ENCODE measurements at places on chromosomes 3 and 15.

GRCh38 chr3:126571078-126571477 is 12.3 kb upstream of the C3orf22 start:
- no peak for DNase-seq

GRCh38 chr15:43887901-43888300 is 61.1 kb downstream of the WDR76 start:
- DNase-seq = no peak

GRCh38 chr3:195042743-195043606 is 228.0 kb downstream of the XXYLT1 start:
- DNase-seq = no peak

- no peak for DNase-seq
Observed at GRCh38 chr3:8987645-8988383, 24.5 kb upstream of the RAD18 start.

DNA sequence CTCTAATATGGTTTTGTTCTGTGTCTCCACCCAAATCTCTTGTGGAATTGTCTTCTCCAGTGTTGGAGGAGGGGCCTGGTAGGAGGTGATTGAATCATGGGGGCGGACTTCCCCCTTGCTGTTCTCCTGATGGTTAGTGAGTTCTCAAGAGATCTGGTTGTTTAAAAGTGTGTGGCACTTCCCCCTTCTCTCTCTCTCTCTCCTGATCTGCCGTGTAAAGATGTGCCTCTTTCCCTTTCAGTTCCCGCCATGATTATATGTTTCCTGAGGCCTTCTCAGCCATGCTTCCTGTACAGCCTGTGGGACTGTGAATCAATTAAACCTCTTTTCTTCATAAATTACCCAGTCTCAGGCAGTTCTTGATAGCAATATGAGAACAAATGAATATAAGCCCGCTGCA is 33.1 kb downstream of the RETNLB start:
- no peak for DNase-seq

DNA sequence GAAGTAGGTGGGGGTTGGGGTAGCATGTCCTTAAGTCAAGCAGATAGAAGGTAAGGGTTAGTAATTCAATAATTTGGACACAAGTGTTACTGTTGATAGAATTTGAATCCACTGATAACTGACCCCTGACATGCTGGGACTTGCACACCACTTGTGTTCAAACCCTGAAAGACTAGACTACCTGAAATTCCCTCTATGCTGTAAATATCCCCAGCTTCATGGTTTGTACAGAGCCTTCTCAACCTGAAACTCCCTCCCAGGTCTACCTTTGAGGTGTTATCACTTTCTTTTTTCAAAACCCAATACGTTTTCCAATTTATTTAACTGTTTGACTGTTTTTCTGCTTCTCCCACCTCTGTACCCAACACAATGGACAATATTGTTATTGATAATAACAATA is 459.6 kb downstream of the NLGN1 start:
- no peak for DNase-seq
